ENCODE measurements at places on chromosomes 16 and 17.

DNA sequence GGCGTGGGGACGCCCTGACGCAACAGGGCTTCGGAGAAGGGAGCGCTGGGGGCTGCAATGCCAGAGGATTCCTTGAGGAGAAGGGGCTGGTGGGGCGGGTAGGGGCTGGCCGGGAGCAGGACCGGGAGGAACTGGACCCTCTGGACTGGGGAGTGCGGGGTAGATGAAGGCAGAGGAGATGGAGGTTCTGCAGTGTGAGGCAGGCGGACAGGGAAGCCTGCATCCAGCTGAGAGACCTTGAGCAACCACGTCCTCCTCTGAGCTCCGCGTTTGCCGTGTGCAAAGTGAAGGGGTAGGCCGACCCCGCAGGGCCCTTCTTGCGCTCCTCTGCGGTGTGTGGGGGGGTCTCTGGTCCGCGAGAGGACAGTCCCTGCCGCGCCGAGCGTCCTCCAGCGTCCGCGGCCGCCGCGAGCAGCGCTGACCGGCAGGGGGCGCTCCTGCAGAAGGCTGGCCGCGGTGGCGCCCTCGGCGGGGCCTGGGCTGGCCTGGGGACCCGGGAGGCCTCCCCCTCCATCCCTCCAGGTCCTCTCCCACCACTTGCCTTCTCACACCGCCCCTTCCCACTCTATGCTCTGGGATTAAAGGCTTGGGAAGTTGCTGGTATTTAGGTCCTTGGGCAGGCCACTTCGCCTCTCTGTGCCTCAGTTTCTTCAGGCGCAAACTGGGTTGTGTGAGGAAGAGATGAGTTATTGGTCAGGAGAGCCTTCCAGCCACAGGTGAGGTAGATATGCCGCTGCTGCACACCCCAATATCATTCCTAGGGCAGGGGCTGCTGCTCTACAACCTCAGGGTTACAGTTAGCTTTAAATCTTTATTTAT lies 9.6 kb upstream of the WNT9B start:
- no peak for DNase-seq

DNA sequence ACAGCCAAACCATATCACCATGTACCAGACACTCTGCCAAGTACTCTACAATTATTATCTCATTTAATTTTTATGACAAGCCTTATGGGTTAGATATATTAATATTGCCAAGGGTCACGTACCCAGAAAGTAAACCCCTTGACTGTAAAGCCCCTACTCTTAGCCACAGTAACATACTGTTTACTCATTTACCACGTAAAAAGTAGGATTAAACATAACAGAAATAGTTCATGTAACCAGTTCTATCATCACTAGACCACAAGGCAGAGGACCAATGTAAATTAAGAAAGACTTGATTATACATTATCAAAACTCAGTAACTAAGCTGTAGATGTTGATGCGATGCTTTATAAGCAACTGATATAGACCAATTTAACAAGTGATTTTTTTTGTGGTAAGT lies 101.5 kb upstream of the CNTNAP4 start:
- DNase-seq: no peak

- no peak for DNase-seq
Observed at GRCh38 chr17:45223539-45224528, 2.1 kb downstream of the FMNL1 start.

- DNase-seq: no peak
Observed at GRCh38 chr17:76250141-76250540, 9.8 kb upstream of the RNF157 start.

DNA sequence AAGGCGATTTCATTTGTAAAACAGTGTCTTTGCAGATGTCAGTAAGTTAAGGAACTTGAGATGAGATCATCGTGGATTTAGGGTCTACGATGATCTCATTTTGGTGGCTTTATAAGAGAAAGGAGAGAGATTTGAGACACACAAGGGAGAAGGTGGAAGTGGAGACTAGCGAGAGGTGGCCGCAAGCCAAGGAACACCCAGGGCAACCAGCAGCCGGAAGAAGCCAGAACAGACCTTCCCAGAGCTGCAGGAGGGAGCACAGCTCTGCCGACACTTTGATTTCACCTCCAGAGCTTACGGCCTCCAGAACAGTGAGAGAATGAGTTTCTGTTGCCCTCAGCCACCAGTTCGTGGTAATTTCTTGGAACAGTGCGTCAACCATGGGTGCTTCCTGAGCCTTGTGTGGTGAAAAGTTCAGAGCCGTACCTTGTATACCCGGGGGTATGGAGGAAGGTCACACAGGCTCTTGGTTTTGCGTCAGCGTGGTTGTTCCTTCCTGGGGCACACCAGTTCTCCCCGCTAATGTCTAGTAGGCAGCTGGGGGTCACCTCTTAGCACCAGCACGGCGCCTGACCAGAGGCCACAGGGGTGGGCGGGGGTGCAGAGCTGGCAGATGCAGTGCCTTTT lies 12.9 kb upstream of the SEC14L1 start:
- DNase-seq: no peak

DNA sequence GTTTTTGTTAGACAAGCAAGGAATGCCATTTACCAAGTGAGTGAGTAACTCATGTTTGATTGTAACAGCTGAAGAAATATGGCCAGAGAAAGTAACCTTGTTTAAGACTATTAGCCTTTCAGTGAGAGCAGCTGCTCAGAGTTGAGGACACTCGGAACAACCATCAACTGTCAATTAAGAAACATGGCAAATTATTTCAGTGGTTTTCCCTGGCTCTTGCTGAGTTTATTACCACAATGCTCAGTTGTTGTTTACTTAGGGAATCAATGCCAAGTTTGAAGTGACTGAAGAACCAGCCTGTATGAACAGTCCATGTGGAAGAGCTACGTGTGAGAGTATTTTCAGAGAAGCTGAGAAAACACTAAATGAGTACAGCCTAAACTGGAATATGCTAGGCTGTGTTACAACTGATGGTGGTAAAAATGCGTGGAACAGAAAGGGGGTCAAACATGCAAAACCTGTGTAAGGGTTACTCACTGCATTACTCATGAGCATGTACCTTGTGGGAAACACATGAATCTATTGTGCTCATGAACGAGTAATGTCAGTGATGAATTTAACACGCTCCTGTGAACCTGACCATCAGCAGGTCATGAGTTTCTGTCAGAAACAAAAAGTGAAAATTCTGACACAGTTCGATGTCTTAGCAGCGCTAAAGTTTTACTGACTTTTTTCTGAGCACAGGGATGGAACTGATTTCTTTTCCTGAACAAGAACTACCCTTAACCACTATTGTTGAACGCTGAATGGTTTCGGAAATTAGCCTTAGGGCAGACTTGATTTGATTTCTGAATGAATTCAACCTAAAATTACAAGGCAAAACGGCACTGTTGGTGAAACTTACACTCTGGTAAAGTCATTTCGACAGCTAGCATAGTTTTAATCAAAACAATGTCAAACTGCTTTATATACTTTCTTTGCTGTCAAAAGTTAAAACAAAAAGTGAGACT lies 33.5 kb downstream of the GNA13 start:
- peak; percentile 41 for DNase-seq

GRCh38 chr17:12605222-12605621 lies 60.5 kb upstream of the MYOCD start:
- DNase-seq: peak; percentile 84

GRCh38 chr17:18363101-18364049 lies at the start of gene SHMT1:
Gene SHMT1, minus strand, starts transcription at chr17:18363550. Its CDS starts 7,569 bp downstream, at chr17:18355981.
- peak; percentile 86 for DNase-seq

DNA sequence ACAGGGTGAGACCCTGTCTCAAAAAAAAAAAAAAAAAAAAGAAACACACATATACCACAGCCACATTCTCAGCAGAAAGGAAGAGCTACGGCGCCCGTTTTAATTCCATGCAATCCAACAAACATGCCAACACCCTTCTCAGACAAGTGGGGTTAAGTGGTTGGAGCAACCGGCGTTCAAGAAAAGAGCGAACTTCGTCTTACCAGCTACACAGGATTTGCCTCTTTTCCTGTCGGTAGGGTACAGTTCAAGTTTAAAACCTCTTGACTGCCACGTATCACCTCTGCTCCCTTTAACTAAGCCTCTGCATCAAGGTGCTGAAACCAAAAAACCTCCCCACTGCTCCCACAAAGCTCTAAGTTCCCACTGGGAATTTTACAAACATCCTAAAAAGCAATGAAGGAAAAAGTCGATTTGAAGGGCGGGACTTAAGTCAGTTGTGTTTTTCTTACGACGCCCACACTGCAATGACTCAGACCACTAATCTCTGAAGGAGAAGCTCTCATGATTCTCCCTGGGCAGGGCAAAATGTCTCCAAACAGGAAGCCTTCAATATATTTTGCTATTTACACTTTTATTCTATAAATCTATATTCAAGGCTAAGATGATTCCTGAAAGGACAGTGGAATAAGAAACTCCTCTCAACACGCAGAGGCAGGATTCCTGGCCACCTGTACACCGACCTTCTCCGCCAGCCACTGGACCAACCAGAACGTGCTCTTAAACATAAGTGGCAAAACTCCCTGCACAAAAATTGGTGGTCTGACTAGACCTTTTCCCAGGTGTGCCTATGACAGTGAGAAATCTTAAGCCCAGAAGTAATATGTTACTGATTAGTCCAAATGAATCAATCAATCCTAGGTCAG lies 18.8 kb downstream of the SRP68 start:
- DNase-seq: peak; percentile 76

GRCh38 chr16:1984347-1985225 lies 593 bp downstream of the GFER start:
- no peak for DNase-seq

All from fibroblast of villous mesenchyme (primary cell).